ENCODE measurements at places on chromosomes 11 and 22. TPM values are rescaled to one million over a fixed set of nuclear protein-coding genes. Genes with fewer than 3 reads are reported as not detected.
A peak's percentile ranks its signal among the peaks of the same experiment; 100 is the strongest.

- no peaks in the 10 kb centered on the region for H3K27me3 ChIP-seq
- DNase-seq = no peak
- no peak overlapping the region for H3K4me3 ChIP-seq
- H3K4me1 ChIP-seq = no peaks in the 10 kb centered on the region
- no peaks in the 10 kb centered on the region for H3K36me3 ChIP-seq
These were observed 132.9 kb upstream of the GUCY1A2 start for GRCh38 chr11:107151158-107151557.

GRCh38 chr11:78851878-78852586, 277.4 kb upstream of the NARS2 start:
- H3K4me1 ChIP-seq = no peaks in the 10 kb centered on the region
- H3K27ac ChIP-seq = no peak overlapping the region
- H3K36me3 ChIP-seq = no peaks in the 10 kb centered on the region
- H3K4me3 ChIP-seq = no peak overlapping the region
- DNase-seq = no peak
- peaks cover 2% of the 10 kb centered on the region for H3K27me3 ChIP-seq

DNA sequence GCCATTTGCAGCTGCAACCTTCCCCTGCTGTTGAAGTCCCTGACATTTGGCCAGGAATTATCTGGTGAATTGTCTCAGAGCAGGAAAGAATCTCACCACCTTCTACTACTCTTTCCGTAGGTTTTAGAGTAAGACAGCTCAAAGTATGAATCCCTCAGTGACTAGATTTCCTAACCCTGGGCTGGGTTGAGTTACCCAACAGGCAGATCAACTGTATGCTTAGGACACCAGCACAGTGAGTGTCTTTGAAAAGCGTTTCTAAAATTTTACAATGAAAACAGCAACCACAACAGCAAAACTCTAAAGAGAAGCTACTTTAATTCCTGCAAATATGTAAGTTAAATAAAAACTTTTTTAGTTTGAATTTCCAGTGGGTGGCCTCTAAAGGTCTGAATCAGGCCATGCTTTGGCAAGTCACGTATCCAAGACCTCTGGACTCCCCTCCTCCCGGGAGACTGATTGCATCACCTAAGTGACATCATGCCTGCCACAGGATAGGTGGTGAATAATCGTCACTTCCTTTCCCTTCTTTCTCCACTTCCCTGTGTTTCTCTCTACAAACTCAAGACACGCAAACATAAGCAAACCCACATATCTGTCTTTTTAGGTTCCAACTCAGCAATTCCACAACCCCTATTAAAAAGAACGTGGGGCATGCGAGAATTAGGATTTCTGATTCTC, 7.8 kb downstream of the OR8B12 start:
- no peaks in the 10 kb centered on the region for H3K36me3 ChIP-seq
- H3K4me1 ChIP-seq = no peaks in the 10 kb centered on the region
- H3K27me3 ChIP-seq = peaks cover 22% of the 10 kb centered on the region
- DNase-seq = no peak
- no peak overlapping the region for H3K27ac ChIP-seq

DNA sequence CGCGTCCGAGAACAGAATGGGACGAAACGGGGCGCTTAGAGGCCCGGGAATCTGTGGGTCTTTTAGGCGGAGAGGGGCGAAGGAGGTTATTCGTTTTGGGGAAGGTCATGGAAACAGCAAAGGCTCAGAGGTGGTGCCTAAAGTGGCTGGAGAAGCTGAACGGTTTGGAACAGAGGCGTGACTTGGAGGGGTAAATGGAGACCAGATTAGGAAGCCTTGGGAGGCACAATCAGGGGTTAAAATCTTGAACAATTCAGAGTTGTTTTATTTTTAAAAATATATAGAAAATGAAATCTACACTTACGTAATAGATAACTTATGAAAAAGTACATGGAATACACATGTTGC, 247 bp upstream of the PLAAT5 start:
- peaks cover 16% of the 10 kb centered on the region for H3K27me3 ChIP-seq
- peaks cover 2% of the 10 kb centered on the region for H3K36me3 ChIP-seq
- peak overlapping the region; percentile 40 for H3K27ac ChIP-seq
- no peak for DNase-seq
- H3K4me3 ChIP-seq = peak overlapping the region; percentile 69
- H3K4me1 ChIP-seq = peaks cover 17% of the 10 kb centered on the region

DNA sequence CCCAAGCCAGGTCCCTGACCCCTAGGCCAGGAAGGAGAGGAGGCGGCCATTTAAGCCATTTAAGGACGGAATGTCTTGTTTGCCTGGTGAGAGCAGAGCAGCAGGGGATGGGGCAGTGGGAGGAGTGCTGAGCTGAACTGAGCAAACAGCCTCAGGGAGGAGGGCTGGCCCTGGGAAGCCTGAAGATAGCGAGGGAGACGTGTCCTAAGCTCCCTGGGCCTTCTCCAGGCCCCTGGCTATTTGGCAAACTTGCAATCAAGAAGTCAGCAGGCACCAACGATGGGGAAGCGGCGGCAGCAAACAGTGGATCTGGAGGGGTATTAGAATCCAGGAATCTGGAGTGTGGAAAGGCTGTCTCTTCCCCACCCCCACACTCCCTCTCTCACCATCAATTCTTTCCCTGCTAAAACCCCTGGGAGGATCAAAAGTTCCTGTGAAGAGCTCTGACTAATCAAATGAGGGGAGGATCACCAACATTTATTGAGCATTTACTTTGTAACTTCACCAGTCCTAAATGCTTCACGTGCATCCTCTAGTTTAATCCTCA, 8.8 kb downstream of the BCL9L start:
- peak overlapping the region; percentile 100 for H3K27ac ChIP-seq
- peaks cover 4% of the 10 kb centered on the region for H3K36me3 ChIP-seq
- H3K4me3 ChIP-seq = peak overlapping the region; percentile 92
- DNase-seq = no peak
- H3K27me3 ChIP-seq = no peaks in the 10 kb centered on the region

DNA sequence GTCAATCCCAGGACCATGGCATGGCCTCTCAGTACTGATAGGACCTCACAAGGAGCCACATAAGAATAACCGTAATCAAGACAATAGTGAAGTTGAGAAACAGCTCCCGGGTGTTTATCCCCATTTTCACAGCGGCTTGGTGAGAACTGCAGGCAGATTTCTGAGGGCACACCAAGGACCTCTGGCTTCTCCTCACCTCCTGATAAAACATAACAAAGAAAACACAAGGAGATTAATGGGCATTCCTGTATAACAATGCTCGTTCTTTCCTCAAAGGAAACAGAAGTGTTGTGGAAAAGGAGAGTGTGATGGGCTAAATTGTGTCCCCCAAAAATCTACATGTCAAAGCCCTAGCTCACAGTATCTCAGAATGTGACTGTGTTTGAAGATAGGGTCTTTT, 4.0 kb downstream of the SLN start:
- no peak for DNase-seq
- H3K27me3 ChIP-seq = peaks cover 18% of the 10 kb centered on the region
- H3K4me3 ChIP-seq = no peak overlapping the region
- no peaks in the 10 kb centered on the region for H3K4me1 ChIP-seq
- no peaks in the 10 kb centered on the region for H3K36me3 ChIP-seq

GRCh38 chr11:119714189-119714588, 14.8 kb downstream of the NECTIN1 start:
- H3K4me1 ChIP-seq = peaks cover 6% of the 10 kb centered on the region
- no peak overlapping the region for H3K4me3 ChIP-seq
- H3K27ac ChIP-seq = no peak overlapping the region
- DNase-seq = no peak
- no peaks in the 10 kb centered on the region for H3K36me3 ChIP-seq

GRCh38 chr11:134370526-134371435, 39.0 kb downstream of the GLB1L2 start:
- H3K36me3 ChIP-seq = no peaks in the 10 kb centered on the region
- DNase-seq = no peak
- H3K4me1 ChIP-seq = no peaks in the 10 kb centered on the region
- no peak overlapping the region for H3K4me3 ChIP-seq

DNA sequence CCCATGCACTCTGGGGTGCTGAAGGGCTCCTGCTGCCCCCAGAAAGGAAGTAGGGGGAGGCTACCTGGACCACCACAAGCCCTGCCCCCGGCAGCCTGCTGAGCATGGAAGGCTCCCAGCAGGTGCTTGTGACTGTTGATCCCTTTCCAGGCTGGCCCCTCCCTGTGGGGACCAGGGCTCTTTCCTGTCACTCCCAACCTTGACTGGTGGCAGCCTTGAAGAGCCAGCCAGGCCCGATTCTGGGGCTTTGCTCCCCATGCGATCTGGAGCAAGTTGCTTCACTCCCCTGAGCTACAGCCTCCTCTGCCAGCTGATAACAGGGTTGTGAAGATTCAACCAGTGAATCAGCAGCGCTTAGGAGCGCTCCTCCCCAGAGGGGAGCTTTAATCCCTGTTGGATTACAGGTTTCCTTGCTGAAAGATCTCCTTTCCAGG, 4.6 kb upstream of the CST6 start:
- H3K27me3 ChIP-seq = peaks cover 7% of the 10 kb centered on the region
- no peak for DNase-seq

- no peak overlapping the region for H3K27ac ChIP-seq
- H3K36me3 ChIP-seq = peaks cover 9% of the 10 kb centered on the region
- DNase-seq = no peak
- H3K27me3 ChIP-seq = no peaks in the 10 kb centered on the region
These were observed 140.3 kb downstream of the CRYBB2 start for GRCh38 chr22:25359601-25360261.

GRCh38 chr11:20161923-20162744, 1.9 kb upstream of the DBX1 start:
- peaks cover 29% of the 10 kb centered on the region for H3K4me1 ChIP-seq
- H3K27me3 ChIP-seq = peaks cover 79% of the 10 kb centered on the region
- no peak overlapping the region for H3K27ac ChIP-seq
- DNase-seq = no peak

DNA sequence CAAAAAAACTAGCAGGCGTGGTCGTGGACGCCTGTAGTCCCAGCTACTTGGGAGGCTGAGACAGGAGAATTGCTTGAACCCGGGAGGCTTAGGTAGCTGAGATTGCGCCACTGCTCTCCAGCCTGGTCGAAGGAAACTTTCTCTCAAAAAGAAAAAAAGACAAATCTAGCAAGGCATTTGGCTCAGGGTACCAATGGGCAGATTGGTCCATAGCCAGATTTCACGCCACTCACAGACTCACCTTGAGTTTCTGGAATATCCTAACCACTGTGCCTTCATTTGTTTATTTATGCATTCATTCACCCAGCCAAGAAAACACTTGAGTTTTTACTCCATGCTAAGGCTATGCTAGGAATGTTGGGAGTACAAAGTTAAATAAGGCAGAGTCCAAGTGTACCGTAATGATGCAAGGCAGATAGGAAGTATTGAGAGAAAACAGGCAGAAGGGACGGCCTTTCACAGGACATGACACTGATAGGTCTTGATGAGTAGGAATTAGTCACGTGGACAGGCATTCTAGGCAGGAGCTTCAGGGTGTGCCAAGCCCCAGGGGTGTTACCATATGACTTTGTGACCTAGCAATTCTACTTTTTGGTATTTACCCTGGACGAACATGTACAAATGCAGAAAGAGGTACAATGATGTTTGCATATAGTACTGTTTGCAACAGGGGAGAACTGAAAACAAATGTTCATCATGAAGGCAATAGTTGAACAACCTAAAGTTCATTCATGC, 3.0 kb upstream of the PACSIN3 start:
- H3K36me3 ChIP-seq = no peaks in the 10 kb centered on the region
- no peak for DNase-seq
- H3K27me3 ChIP-seq = peaks cover 19% of the 10 kb centered on the region
- peaks cover 9% of the 10 kb centered on the region for H3K4me1 ChIP-seq

GRCh38 chr11:125357551-125357950, 138.5 kb downstream of the FEZ1 start:
- H3K36me3 ChIP-seq = no peaks in the 10 kb centered on the region
- H3K4me1 ChIP-seq = no peaks in the 10 kb centered on the region
- H3K27me3 ChIP-seq = no peaks in the 10 kb centered on the region
- no peak overlapping the region for H3K4me3 ChIP-seq

- no peaks in the 10 kb centered on the region for H3K27me3 ChIP-seq
- no peak overlapping the region for H3K4me3 ChIP-seq
- H3K4me1 ChIP-seq = no peaks in the 10 kb centered on the region
- H3K36me3 ChIP-seq = no peaks in the 10 kb centered on the region
- no peak for DNase-seq
These were observed 48.5 kb upstream of the TIMP3 start for GRCh38 chr22:32752816-32753520.

GRCh38 chr11:771617-772204, 5.6 kb downstream of the GATD1 start:
- no peak for DNase-seq
- peaks cover 13% of the 10 kb centered on the region for H3K36me3 ChIP-seq
- H3K27me3 ChIP-seq = no peaks in the 10 kb centered on the region
- no peak overlapping the region for H3K4me3 ChIP-seq
- H3K4me1 ChIP-seq = peaks cover 16% of the 10 kb centered on the region

- H3K4me3 ChIP-seq = no peak overlapping the region
- H3K36me3 ChIP-seq = no peaks in the 10 kb centered on the region
- H3K27me3 ChIP-seq = no peaks in the 10 kb centered on the region
- no peak overlapping the region for H3K27ac ChIP-seq
- no peak for DNase-seq
- no peaks in the 10 kb centered on the region for H3K4me1 ChIP-seq
These were observed 27.6 kb upstream of the TTC12 start for GRCh38 chr11:113286509-113287497.

GRCh38 chr11:69115586-69116560, 39.9 kb upstream of the SMIM38 start:
- peaks cover 2% of the 10 kb centered on the region for H3K4me1 ChIP-seq
- H3K4me3 ChIP-seq = no peak overlapping the region
- no peak for DNase-seq
- no peak overlapping the region for H3K27ac ChIP-seq

- H3K36me3 ChIP-seq = no peaks in the 10 kb centered on the region
- no peak overlapping the region for H3K4me3 ChIP-seq
- H3K27ac ChIP-seq = no peak overlapping the region
- peak; percentile 6 for DNase-seq
- no peaks in the 10 kb centered on the region for H3K27me3 ChIP-seq
These were observed 71.0 kb upstream of the KCNQ1OT1 start for GRCh38 chr11:2770761-2771301.

- DNase-seq = no peak
- H3K4me1 ChIP-seq = no peaks in the 10 kb centered on the region
- H3K4me3 ChIP-seq = no peak overlapping the region
- H3K27me3 ChIP-seq = peaks cover 2% of the 10 kb centered on the region
- no peaks in the 10 kb centered on the region for H3K36me3 ChIP-seq
These were observed 485.8 kb upstream of the CADM1 start for GRCh38 chr11:115990004-115990447.

- no peak overlapping the region for H3K4me3 ChIP-seq
- no peaks in the 10 kb centered on the region for H3K4me1 ChIP-seq
- H3K36me3 ChIP-seq = no peaks in the 10 kb centered on the region
- H3K27me3 ChIP-seq = peaks cover 1% of the 10 kb centered on the region
These were observed 6.9 kb downstream of the SCN2B start for GRCh38 chr11:118169300-118170140.

The TANGO2 gene
- total RNA-seq = 20.7 TPM

The GLB1L2 gene
- 3.8 TPM for total RNA-seq

The OTOG gene
- not detected for total RNA-seq

The CDKN1C gene
- total RNA-seq = 0.41 TPM

The TRAPPC4 gene
- 87.8 TPM for total RNA-seq

The JAML gene
- 163 TPM for total RNA-seq

The KCNJ11 gene
- 0.57 TPM for total RNA-seq

The PTPN5 gene
- not detected for total RNA-seq

The PLAAT5 gene
- total RNA-seq = 0.24 TPM
